Nucleus accumbens (tissue), 56 donors: ENCODE measurements at places on chromosomes 4 and X.

DNA sequence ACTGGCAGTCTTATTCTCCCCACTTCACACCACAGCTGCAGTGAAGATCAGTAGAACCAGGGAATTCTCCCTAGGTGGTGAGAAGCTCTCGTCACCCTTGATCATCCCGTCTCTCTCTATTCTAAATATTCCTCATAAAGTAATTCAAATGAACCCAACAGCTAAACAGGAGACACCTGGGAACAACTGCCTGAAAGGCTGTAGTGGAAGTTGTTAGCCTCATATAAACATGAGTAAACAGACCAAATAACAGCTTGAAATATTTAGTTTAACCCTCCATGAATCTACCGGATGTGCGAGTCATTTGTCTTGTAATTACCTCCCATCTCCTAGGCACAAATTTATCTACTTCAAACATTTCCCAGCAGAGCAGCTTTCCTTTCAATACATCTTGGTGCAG, 30.4 kb upstream of the APELA start:
- no peak for DNase-seq

- DNase-seq, result no peak
Observed at GRCh38 chrX:19956923-19957322, 33.9 kb downstream of the BCLAF3 start.

- DNase-seq, result no peak
Observed at GRCh38 chrX:74540635-74541249, 73.7 kb downstream of the RLIM start.

GRCh38 chr4:93761286-93761685, 67.3 kb upstream of the ATOH1 start:
- no peak for DNase-seq

- no peak for DNase-seq
Observed at GRCh38 chr4:139823746-139824145, 158.1 kb downstream of the MGST2 start.

DNA sequence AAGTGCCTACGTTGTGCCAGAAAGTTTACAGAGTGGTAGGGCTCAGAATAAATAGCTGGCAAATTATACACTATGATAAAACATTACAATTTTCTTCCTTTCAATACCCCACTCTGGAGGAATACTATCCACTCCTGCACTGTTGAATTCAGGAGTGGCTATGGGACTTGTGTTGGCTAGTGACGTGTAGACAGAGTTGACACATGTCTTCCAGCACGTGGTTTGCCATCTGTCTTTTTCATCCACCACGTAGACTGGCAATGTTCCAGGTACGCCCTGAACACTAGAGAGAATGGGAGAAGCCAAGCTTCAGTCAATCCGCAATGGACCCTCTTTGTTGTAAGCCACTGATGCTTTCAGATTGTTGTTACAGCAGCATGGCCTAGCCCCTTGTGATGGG, 168.8 kb upstream of the RBPJ start:
- DNase-seq, result no peak

DNA sequence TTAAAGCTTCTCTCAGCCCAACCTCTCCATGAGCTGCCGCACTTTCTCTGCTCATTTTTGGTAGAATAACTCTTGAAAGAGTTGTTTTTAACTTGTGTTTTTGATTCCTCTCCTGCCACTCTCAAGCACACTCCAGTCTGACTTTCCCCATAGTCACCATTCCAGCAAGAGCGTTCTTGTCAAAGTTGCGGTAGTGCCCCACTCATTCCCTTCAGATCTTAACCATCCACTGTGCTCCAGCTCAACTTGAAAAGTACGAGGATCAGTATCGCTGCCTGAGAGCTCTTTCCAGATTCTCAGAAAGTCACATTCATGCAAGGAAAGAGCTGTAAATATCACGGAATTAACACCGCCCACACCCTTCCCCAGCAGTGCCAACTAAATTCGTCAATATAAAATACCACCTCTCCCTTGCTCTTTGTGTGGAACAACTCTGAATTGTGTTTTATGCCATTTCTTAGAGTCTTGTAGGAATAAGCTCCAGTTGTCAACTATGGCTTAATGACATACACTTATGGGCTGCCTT, 59.7 kb upstream of the IL15 start:
- DNase-seq, result peak; percentile 38

GRCh38 chr4:150164055-150164454, 85.8 kb downstream of the DCLK2 start:
- DNase-seq, result no peak

DNA sequence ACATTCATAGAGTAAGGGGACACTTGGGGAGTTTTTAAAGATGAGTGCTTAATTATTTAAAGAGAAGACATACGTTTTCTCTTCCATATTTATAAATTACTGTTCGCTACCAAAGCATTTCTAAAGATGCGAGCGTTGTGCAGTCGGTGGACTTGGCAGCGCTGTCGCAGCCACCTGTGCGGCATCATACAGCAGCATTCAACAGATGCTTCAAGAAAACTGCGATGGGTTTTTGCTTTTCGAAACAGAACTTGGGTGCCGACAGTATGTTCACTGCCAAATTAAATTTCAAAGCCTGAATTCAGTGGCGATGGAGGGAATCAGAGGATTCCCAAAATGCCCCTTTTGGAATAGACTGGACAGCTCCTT, 1.6 kb upstream of the HTR2C start:
- no peak for DNase-seq

GRCh38 chr4:99998062-99998867, 48.2 kb upstream of the H2AZ1 start:
- DNase-seq, result no peak

DNA sequence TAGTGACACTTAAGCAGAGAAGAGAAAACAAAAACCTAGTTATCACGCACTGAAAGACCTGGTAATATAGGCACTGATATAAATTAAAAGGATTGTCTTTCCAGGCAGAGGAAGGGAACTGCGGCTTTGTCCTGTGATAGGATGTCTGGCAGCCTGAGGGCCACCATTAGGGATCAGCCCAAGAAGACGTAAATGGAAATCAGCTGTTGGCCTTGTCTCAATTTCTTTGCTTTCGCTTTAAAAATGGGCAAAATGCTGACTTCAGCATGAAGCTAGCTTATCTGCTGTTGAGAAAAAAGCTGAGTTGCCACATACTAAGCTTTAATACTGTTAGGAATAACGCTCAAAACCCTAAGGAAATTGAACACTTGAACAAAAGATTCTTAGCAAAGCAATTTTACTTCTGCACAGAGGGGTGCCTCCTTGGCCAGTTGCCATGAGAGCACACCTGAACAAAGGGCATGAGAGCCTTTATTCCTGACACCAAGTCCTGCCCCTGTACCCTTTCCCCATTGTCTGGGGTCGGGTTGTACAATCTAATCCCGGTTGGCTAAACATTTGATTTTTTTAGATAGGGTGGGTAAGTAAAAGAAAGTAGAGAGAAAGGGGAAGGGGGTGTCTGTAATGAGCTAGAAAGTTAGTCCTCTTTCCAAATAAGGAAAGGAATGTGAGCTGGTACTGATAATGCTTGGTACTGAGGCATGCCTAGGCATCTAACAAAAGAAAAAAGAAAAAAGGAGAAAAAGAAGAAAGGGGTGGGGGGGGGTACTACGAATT, 85.1 kb upstream of the UCP1 start:
- DNase-seq, result no peak

- DNase-seq, result no peak
Observed at GRCh38 chr4:73376976-73377375, 27.1 kb upstream of the ALB start.
